Astrocyte of the spinal cord (primary cell): ENCODE measurements at places on chromosomes 3 and 15.

DNA sequence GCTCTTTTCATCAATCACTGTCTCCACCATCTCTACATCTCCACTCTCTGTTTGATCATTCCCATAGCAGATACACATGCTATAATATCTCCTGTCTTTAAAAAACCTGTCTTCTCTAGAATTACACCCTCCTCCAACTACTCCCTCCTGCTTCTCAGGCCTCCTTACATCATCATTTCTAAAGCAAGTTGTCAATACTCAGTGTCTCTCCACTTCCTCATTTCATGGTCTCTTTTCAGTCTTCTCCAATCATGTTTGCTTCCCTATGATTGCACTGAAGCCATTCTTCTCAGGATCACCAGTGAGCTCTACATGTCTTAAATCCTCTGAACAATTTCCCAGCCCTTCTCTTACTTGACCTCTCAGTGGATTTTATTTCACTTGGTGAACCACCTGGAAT, 87.0 kb upstream of the ZNF280D start:
- no peak for DNase-seq

DNA sequence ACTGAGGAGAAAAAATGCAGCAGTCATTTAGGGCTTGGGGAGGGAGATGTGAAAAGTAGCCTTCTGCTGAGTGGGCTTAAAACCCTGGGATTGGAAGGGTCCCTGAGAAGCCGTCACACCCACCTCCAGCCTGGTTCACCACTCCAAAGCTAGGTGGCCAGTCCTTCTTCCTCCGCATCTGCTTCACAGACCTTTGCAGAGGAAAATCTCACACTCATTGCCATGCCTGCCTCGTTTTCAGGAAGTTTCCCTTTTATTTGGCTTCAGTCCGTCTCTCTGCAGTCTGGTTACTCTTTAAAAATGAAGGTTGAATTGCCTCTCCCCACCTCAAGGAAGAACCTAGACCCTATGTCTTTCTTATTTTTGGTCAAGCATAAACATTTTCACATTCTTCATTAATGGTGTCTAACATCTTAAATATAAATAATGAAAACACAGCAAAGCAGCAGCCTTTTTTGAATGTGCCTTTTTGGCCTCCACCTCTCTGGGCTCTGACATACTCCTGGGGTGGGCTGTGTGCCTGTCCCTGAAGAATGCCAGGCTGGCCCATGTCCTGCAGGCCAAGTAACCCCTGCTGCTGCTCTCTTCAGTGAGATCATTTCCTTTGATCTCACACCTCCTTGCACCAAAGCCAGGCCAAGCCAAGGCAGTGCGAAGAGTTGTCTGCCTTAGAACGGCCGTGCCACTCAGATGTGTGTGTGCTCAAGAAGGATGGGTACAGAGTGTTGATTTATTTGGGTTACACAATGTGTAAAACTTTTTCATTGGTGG, 11.0 kb downstream of the MRAS start:
- no peak for DNase-seq

DNA sequence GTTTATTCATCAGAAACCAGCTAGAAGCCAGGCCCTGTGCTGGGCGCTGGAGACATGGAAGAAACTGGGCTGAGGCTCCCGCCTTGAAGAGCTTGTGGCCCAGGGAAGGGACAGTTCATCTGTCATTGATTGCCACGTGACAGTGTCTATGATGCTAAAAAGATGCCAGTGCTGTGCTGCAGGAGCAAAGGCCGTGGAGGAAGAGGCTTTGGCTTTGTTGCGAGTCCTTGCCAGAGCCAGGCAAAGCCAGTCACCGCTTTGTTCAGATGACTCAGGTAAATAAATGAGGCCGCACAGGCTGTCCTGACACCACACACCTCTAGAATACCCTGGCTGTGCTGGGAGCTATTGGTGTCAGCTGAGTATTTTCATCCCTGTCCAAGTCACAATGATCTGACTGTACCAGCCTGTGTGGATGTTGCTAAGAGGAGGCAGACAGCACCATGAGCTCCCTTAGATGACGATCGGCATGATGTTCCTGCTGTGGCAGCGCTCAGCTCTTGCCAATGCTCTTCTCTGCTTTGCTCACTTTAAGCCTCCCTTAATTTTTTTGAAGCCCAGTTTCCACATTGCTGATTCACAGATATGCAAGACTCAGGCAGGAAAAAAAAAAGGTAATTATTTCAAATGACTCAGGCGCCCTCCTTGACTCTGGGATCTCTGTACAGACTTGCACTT, 77.5 kb downstream of the CCNL1 start:
- peak; percentile 88 for DNase-seq

GRCh38 chr3:89560568-89560967, 453.1 kb downstream of the EPHA3 start:
- DNase-seq: peak; percentile 56
